ENCODE measurements at places on chromosomes 11 and 22.

DNA sequence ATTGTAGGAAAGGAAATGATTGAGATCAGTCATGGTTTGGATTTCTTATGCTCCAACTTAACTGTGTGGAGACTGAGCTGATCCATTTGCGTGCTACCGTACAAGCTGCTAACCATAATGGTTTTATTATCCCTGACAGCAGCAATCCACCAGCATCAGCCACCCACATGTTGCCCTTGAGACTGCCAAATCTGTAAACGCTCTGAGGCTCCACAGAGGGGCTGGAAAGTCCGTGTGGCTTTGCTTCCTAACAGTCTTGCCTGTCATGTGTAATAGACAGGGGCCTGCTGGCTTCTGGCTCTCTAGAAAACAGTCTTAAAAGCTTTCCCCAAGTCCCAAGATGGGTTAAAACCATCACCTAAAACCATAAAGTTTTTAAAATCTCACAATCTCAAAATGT is 30.1 kb downstream of the ATG16L2 start:
- no peak for DNase-seq

DNA sequence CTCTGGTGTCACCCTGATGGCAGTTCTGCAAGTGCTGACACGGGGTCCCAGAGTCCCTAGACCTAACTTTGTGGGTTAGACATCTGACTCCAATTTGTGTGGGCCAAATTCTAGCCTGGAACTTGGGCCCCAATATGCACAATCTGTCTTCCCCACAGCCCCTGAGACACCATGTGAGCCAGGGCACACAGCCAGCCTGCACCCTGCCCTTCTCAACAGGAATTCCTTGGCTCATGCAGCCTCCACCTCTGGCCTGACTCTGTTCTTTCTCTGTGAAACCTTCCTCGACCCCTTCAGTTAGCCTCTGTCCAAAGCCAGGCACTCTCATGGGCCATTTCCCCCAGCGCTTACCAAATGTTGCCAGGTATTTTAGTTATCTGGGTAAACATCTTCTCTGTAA is 59.1 kb upstream of the POU2AF1 start:
- no peak for DNase-seq

DNA sequence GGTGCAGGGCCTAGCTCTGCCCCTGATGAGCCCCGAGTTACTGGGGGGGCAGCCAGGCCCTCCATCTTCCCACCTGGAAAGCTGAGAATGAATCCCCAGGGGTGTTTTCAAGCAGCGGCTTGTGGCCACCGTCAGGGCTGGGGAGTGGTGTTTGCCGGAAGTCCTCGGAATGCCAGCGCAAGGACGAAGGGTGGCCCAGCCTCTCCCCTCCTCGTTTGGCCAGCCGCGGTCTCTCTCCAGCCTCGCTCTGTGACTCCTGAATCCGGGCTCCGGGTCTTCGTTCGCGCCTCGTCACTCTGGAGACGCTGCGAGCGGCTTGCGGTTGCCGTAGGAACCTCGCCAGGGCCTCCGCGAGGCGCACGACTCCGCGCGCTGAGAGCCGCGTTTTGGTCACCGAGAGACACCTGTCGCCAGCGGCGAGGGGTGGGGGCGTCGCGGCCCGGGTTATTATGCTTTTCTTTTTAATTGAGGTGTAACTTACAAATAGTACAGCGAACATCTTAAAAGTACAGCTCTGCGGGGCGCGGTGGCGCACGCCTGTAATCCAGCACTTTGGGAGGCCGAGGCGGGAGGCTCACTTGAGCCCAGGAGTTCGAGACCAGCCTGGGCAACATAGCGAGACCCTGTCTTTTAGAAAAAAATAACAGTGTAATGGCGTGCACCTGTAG is 6.3 kb upstream of the KDELR3 start:
- DNase-seq, result peak; percentile 87

DNA sequence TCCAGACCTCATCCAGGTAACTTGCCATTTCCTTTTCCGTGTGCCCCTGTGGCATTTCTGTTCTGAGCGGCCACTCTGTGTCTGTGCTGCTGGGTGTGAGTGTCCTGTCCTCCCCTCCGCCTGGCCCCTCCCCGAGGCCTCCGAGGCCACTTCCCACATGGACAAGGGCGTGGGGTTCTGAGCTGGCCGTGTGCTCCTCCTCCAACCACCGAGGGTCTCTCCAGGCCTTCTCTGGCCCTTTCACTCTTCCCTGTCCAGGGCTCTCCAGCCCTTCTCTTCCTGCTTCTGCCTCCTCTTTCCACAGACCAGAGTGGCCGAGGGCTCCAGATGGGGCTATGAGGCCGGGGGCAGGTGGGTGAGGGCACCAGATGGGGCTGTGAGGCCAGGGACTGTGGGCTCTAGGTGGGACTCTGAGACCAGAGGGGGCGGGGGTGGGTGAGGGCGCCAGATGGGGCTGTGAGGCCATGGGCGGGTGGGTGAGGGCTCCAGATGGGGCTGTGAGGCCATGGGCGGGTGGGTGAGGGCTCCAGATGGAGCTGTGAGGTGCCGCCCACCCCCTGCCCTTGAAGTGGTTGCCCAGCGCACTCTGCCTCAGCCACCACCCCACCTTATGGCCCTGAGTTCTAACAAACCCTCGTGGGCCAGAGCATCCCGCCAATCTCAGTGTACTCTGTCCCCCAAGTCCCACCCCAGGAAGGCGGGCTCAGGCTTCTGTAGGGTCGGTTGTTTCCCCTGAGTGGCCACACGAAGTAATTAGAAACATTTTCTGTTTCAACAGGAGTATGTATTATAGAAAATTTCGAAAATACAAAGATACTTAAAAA is 24.1 kb downstream of the PTDSS2 start:
- DNase-seq, result no peak

GRCh38 chr11:57288771-57289579 is 35.8 kb downstream of the TNKS1BP1 start:
- no peak for DNase-seq

GRCh38 chr11:60810569-60810968 is 25.4 kb downstream of the MS4A10 start:
- DNase-seq, result no peak

- DNase-seq, result no peak
These were observed 7.1 kb upstream of the QSER1 start for GRCh38 chr11:32885556-32885955.

DNA sequence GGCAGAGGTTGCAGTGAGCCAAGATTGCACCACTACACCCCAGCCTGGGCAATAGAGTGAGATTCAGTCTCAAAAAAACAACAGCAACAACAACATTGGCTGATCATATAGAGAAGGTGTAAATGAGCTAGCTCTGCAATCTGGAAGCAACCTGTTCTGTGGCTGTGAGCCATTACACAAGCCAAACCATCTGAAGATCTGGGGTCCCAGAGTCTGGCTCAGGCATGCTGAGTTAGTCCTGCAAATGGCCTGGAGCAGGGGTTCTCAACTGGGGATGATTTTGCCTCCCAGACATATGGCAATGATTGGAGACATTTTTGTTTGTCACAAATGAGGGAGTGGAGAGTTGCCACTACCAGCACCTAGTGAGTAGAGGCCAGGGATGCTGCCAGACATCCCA is 42.3 kb upstream of the RAB1B start:
- DNase-seq, result peak; percentile 86

- no peak for DNase-seq
These were observed 52.4 kb upstream of the CDON start for GRCh38 chr11:126115127-126115495.

DNA sequence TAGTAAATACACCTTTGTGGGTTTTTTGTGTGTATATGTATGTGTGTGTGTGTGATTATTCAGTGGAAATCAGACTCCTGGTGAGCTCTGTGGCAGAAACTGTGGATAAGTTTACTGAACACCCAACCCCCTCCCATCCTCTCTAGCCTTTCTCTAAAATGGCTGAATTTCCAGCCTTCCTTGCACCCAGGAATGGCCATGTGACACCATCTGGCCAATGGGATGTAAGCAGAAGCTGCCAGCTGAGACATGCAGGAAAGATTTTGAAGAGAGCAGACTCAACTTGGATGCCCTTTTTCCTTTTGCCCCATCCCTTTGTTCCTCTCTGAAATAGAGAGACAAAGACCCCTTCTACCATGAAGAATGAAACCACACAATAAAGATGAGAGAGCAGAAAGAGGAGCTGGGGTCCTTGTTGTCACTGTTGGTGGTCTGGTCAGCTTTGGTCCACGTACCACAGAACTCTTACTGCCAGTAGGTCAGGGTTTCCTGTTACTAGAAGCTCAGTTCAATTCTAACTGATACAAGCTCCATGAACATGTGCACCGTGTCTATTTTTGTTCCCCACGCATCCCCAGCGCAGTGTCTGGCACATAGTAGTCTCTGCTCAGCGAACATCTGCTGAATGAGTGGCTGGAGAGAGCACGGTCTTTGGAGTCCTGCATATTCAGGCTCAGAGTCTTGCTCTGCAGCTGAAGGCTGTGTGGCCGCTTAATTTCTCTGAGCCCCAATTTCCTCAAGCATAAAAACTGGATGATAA is 57.5 kb downstream of the SEZ6L start:
- DNase-seq, result no peak

GRCh38 chr11:13183094-13183825 is 94.3 kb upstream of the BMAL1 start:
- peak; percentile 25 for DNase-seq

Measured in cerebellar cortex (tissue), 1 donor.